Activated CD8-positive, alpha-beta T cell treated with anti-CD3 and anti-CD28 coated beads, Interleukin-2, amount 10 ng/mL, durations not matched to agents 7 days and 5 days (primary cell): ENCODE measurements at places on chromosomes 13 and 19.

DNA sequence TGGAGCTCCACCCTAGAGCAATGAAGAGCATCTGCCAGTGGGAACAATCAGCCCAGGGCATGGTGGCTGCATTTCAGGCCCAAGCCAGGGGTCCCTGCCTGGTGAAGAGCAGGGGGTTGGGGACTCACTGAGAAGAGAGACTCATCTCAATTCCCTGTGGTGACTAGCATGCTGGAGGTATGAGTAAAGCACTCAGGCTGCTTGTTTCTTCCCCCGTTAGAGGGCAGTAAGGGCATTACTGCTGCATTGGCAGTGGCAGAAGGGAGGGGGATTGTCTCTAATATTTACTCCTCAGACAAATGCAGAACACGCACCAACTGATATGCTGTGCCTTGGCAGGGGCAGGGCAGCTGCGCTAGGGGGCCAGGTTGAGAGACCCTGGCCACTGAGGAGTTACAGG is 329.1 kb downstream of the SLITRK5 start:
- H3K27me3 ChIP-seq = no peaks in the 10 kb centered on the region
- no peak for DNase-seq
- H3K4me3 ChIP-seq = no peak overlapping the region

DNA sequence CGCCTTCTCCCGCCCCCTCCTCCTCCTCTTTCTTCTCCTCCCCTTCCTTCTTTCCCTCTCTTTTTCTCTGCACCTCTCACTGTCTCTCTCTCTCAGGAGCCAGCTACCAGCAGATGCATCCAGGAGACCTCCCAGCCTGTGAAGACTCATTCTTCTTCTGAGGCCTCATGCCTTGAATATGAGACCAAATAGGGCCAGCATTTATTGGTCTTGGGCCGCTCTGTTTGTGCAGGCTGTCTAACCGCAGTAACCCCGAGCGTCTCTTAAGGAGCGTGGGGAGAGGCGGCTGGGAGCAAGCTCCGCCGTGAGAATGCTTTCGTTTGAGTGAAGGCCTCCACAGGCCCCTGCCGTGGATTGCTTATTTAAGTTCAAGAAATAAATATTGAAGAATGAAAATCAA is 167.0 kb downstream of the NUFIP1 start:
- no peak overlapping the region for H3K27ac ChIP-seq
- peaks cover 2% of the 10 kb centered on the region for H3K27me3 ChIP-seq
- no peak for DNase-seq
- H3K36me3 ChIP-seq = no peaks in the 10 kb centered on the region

DNA sequence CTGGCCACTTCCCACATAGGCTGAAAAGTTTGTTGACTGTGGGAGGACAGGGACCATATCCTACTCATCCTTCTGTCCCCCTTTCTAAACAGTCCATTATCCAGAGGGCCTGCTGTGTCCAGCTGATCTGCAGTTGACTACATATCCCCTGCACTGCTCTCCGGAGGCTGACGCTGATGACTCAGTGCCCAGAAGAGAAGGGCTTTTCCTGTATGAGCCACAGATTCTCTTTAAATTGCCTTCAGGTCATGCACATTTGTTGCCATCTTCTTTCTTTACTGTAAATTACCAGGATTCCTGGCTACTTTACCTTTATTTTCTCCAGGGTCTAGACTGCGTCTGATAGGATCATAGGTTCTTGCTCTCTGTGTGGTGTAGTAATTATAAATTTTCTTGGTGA is 125.2 kb downstream of the LACC1 start:
- H3K4me1 ChIP-seq = no peaks in the 10 kb centered on the region
- peaks cover 2% of the 10 kb centered on the region for H3K27me3 ChIP-seq
- no peak overlapping the region for H3K27ac ChIP-seq
- DNase-seq = no peak

DNA sequence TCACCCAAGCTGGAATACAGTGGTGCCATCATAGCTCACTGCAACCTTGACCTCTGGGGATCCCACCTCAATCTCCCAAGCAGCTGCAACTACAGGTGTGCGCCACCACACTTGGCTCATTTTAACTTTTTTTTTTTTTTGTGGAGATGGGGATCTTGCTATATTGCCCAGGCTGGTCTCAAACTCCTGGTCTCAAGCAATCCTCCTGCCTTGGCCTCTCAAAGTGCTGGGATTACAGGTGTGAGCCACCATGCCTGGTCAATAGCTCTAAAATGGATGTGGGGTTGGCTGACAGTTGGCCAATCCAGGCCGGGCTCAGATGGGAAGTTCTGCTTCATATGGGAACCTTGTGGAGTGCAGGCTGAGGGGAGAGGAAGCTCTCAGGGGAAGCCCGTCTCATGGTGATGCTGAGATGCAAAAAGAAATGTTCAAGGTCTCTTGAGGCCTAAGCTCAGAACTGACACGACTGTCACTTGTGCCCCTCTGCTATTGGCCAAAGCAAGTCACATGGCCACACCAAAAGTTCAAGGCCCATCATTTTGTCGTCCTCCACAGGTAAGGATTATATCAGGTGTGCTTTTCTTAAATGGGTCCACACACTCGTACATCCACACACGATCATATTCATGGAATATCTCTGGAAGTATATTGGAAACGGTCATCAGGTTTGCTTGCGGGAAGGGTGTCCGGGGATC is 6.8 kb upstream of the KLC3 start:
- H3K36me3 ChIP-seq = no peaks in the 10 kb centered on the region
- no peak overlapping the region for H3K4me3 ChIP-seq
- H3K4me1 ChIP-seq = peaks cover 4% of the 10 kb centered on the region
